ENCODE measurements at places on chromosomes 1 and 21.

DNA sequence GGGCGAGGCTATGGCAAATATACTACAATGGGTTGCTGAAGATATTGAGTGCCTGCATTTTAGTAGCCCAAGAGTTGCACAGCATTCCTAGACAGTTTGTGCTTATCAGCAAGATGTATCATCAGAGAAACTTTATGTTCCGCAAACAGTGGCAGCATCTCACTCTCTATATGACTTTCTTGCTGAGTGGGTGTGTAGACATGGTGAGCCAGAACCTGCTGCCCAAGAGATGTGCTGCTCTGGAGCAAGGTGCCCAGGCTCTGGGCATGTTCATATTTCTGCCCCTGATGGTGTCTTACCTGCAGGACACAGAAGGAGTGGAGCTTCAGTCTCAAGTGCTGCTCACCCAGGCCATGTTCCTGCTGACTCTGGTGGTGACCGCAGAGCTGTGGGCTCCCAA is 8.2 kb upstream of the RGSL1 start:
- DNase-seq, result no peak

DNA sequence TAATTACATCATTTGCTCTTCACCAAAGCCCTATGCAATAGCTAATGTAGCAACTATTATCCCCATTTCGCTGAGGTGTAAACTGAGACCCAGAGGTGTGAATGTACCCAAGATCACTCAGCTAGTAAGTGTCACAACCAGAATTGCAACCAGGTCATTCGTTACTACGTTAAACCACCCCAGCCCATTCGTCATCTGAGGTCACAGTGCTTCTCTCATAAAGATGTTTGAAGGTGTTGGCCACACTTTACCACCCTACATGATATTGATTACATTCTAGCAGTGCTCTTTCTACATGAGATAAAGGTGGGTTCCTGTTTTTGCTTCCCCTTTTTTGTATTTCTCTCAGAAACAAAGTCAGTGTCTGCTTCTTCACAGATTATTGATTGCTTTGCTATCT is 195.3 kb downstream of the ZBTB18 start:
- no peak for DNase-seq

GRCh38 chr1:63991685-63992084 is 211.7 kb upstream of the UBE2U start:
- DNase-seq, result no peak

- DNase-seq, result no peak
Observed at GRCh38 chr1:114588196-114588689, 6.8 kb upstream of the BCAS2 start.

DNA sequence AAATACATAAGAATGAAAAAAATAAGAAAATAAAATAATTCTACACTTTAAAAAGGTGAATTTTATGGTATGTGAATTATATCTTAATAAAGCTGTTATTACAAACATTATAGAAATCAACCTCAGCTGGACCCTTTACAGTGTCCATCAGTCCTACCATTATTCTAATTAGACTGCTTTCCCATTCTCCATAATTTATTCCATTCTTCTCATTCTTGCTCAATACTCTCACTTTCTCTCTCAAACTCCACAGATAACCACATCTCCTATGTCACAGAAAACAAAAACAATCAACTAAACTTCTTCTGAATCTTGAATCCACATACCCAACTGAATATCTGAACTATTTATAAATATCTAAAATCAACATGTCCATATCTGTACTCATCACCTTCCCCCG is 11.6 kb downstream of the HFM1 start:
- DNase-seq, result no peak

DNA sequence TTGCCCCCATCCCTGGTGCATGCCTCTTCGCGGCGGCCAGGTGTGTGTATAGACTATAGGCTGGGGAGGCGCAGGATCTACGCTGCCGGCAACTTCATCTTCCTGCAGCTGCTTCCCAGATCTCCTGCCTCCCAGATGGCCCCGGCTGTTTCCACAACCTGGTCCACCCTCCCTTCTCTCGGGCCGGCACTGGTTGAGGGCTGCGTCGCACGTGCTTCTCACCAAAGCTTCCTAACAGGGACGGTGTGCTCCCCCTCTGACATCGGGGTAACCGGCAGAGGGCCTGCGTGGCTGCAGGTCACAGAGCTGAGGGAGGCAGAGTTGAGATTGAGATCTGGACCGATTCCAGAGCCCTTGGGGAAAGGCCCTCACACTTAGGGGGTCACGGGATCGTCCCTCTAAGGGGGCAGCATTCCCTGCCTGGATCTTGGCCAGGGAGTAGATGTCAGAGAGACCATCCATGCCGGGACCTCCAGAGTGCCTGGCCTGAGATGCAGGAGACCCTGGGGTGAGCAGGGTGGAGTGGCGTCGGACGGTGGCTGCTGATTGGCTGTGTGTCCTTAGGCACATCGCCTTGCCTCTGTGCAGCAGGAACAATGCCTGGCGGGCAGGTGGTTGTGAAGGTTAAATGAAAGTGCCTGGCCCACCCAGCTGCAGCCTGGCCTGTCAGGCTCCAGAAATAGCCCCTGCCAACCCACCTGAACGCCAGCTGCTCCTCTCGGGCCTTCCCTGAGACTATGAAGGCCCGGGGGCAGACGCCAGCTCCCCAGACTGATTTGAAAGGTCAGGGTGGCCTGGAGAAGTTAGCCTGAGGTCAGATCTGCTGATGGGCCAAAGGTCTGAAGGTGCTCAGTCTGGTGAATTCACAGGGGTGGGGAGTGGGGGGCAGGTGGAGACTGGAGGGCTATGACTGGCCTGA is 6.1 kb upstream of the MASP2 start:
- no peak for DNase-seq

- DNase-seq, result no peak
Observed at GRCh38 chr1:72037745-72038343, 244.5 kb downstream of the NEGR1 start.

DNA sequence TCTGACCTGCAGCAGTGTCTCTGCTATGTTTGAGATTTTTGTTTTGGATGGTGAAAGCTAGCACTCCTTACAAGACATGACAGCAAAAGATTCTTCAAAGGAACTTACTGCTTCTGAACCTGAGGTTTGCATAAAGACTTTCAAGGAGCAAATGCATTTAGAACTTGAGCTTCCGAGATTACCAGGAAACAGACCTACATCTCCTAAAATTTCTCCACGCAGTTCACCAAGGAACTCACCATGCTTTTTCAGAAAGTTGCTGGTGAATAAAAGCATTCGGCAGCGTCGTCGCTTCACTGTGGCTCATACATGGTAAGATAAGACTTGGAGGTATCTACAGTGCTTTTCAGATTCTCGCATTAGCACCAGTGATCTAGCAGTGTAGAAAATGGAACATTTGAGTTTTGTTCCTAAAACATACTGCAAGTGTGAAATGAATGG is 200.2 kb downstream of the PDE4B start:
- DNase-seq, result no peak

- no peak for DNase-seq
Observed at GRCh38 chr21:46397211-46397905, 61.3 kb upstream of the DIP2A start.

GRCh38 chr1:228810878-228811711 is 75.8 kb downstream of the RHOU start:
- no peak for DNase-seq

GRCh38 chr1:89671775-89672488 is 39.0 kb downstream of the LRRC8C start:
- DNase-seq, result no peak

GRCh38 chr1:27968692-27969091 is 8.9 kb downstream of the XKR8 start:
- DNase-seq, result no peak

DNA sequence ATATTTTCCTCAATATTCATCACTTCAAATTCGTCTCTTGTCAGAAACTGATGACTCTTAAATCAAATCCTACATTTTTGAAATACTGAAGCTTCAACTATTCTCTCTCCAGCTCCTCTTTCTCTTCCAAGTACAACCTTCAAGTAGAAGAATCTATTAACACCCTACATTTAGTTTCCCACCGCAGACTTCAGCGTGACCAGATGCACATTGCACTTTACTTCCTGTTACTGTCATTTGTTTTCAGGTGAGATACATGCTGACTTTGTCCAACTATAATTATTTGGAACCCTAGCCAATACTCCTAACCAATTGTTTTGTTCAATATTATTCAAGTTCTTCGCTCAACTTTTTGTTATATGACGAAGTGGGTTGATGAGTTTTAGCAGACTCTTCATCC is 116.0 kb downstream of the MRPL39 start:
- DNase-seq, result no peak

GRCh38 chr1:25103164-25103795 is 129.0 kb downstream of the SYF2 start:
- DNase-seq, result no peak

- no peak for DNase-seq
Observed at GRCh38 chr1:25890239-25891034, 14.9 kb upstream of the PAQR7 start.

GRCh38 chr1:42176902-42177519 is 12.5 kb upstream of the GUCA2A start:
- no peak for DNase-seq

Data from activated CD4-positive, alpha-beta T cell treated with anti-CD3 and anti-CD28 coated beads for 24 hours (primary cell).